Osteocyte (in vitro differentiated cells): ENCODE measurements at places on chromosomes 7 and 10. TPM values are rescaled to one million over a fixed set of nuclear protein-coding genes. Genes with fewer than 3 reads are reported as not detected.

Gene RET
- total RNA-seq: 0.43 and 1.1 TPM in 2 replicates

Gene ZP3
- total RNA-seq: 0.51 TPM in 1 of 2 replicates, not detected in the other

Gene ITIH5
- total RNA-seq: 0.35 and 0.39 TPM in 2 replicates

Gene FGFR2
- 8.0 and 10.3 TPM in 2 replicates for total RNA-seq

Gene EPDR1
- total RNA-seq: 14.6 and 16.6 TPM in 2 replicates

Gene NUDT13
- 2.8 and 3.2 TPM in 2 replicates for total RNA-seq

GRCh38 chr7:143256932-143257331, 6.3 kb upstream of the GSTK1 start:
- DNase-seq: no peak

GRCh38 chr7:83267141-83267631, 104.5 kb upstream of the PCLO start:
- DNase-seq: no peak

DNA sequence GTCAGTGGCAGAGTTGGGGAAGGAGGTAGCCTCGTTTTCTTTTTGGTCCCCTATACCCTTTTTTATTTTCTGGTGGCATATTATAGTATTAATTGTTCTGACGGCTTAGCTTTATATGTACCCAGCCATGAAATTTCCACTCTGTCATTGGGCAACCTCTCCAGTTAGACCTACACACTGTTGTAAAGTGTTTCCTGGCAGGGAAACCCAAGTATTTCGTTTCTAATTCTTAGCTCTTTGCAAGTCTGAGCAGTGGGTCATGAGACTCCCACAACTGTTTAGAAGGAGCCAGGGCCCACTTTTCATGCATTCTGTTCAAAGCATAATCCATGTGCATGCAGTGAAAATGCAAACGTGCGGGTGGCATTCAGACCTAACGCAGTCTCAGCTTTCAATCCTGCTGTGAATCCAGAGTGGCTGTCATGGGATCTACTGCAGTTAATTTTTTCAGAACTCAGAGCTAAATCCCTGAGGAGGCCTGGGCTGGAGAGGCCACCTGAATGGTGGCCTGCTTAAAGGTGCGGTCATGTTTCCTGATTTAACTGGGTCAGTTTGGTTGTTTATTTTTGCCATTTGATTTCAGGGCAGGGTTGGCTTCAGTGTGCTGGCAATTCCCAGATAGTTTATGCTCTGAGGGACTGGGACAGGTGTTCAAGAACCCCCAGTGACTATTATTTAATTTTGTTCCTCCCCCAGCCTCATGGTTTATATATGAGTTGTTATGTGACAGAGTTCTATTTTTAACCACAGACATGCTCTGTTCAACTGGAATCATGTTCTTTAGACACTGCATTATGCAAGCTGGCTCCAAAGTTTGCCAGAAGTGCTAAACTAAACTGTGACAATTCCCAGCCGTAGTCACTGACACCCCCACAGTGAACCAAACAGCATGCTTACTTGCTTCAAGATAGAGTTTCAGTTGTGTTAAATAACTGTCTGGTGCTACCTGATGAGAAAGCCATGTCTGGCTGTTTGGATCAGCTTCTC, 27.4 kb upstream of the SYPL1 start:
- DNase-seq: no peak

DNA sequence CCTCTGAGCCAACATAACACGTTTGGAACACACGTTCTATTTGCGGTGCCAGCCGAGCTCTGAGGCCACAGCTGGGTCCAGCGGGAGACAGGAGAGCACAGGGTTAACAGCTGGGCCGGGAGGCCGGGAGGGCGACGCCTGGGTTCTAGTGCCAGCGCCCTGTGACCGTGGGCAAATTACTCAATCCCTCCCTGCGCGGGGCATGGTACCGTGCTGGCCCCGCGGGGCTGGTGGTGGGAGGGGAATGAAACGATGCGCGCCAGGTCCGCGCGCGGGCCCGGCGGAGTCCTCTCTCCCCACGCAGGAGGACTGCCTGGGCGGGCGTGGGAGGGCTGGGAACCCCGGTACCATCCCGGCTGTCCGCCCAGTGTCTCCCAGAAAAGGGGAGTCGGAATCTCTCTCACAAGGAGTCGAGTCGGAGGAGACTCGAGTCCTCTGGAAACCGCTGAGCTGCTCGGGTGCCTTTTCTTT, 30.4 kb downstream of the LEP start:
- DNase-seq: no peak

DNA sequence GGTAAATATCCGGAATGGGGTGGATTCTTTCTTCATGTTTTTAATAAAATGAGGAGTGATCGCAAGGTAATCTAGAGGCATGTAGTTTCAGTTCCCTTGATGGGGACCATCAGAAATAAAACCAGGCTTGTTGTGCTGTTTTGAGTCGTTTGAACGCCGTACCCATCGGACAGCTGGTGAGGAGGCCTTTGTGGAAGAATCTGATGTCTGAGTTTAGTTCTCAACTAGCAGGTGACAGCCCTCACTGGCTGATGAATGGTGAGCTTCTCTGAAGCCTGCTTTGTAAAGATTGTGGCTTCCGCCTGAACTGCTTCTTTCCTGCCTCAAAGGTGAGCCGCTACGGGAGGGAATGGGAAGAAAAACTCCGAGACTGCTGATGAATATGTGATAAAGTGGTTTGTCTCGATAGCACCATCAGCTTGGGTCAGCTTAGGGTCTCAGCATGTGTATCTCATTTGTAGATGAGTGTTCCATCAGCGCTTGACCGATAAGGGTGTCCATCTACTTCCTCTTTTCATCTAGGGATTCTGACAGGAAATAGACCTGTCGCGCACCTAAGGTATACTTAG, 977 bp downstream of the TMEM248 start:
- no peak for DNase-seq

DNA sequence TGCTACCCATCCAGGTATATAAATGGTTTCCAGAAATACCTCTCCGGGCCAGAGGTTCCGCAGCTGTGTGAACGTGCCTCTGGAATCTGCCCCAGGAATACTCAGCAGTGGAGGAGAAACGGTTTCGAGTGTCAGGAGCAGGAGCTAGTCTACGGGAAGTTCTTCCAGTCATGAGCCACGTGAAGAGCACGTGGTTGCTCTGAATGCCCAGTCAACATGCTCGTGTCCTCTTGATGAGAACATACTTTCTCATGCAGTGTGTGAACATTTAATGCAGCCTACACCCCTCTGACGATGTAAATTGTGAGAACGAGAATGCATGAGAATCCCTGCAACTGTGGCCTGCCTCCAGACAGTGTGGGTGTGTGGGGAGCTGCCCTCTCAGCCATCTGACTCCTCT, 277.0 kb upstream of the SHH start:
- no peak for DNase-seq

DNA sequence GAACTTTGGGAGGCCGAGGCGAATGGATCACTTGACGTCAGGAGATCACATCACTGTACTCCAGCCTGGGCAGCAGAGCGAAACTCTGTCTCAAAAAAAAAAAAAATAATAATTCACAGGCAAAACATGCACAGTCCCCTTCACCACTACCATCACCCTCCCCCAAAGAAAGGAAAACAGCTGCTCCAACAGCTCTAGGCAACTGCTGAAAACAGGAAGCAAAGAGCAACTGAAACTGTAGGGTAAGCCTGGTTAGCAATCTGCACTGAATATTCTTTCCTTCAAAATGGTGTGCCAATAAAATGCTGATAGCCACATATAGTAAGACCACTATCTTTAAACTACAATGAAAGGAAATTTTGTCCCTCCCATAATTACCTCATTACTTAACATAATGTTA, 11.8 kb downstream of the NT5C2 start:
- DNase-seq: no peak

GRCh38 chr10:46999217-46999616, 88.0 kb downstream of the PTPN20 start:
- DNase-seq: no peak

DNA sequence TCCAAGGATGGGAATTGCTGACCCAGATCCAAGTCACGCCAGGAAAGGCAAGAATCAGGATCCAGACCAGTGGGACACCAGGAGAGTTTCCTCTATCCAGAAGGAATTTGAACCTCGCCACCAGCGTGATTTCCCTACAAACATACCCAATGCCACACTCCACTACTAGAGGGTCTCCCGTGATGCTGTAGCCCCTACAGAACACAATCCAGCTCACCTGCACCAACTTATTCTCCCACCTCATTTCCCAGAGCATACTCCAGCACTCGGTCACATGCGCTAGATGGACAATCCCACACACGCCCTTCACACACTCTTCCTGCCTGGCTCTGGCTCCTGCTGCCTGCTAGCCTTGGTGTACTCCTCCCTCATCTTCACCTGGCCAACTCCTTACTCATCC, 142.1 kb upstream of the PDE1C start:
- no peak for DNase-seq

- DNase-seq: no peak
Measured at GRCh38 chr7:48832303-48832845, 92.0 kb upstream of the CDC14C start.

GRCh38 chr7:25361863-25362262, 133.6 kb upstream of the NPVF start:
- no peak for DNase-seq

DNA sequence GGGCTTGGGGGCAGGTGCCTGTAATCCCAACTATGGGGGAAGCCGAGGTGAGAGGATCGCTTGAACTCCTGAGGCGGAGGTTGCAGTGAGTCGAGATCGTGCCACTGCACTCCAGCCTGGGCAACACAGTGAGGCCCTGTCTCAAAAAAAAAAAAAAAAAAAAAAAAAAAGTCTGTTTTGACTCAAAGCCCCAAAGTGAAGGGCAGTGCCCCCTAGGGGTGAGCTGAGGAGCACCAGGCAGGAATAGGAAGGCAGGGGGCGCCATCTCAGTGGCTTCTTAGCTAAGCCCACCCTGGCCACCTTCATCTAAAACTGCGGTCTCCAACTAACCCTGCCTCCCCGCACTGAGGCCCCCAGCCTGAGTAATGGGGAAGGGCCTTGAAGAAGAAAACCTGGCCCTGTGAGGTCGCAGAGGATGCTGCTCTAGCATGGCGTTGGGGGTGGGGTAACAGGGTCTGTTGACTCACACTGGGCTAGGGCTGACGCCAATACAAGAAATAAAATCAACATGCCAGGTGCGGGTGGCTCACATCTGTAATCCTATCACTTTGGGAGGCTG, 9.8 kb downstream of the PODXL start:
- DNase-seq: no peak

DNA sequence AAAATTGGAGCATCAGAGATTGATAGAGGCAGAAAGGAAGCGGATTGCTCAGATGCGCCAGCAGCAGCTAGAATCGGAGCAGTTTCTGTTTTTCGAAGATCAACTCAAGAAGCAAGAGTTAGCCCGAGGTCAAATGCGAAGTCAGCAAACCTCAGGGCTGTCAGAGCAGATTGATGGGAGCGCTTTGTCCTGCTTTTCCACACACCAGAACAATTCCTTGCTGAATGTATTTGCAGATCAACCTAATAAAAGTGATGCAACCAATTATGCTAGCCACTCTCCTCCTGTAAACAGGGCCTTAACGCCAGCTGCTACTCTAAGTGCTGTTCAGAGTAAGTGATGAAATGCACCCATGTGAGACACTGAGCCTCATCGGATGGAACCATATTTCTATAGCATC, 33.1 kb downstream of the STAMBPL1 start:
- no peak for DNase-seq

DNA sequence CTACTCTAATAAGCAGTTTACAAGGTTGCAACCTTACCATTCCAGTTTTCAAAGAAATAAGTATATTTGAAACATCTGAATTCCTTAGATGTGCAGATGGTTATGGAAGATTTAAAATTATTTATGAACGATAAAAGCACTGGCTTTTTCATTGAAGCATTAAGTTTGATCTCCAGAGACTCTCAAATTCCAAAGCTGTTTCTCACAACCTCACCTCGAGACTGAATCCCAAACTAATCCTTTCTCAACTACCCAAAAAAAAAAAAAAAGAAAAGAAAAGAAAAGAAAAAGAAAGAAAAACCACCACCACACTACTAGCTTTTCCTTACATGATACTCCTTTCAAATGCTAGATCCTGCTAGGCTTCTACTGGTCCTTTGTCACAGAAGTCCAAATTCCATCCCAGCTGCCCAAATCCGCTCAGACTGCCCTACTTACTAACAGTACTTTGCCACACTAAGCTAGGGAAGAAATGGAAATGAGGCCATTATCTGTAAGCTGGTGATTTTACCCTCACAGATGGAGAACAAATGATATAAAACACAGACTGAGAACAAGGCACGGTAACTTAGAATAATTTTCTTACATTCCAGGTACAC, 100.6 kb upstream of the CDK1 start:
- no peak for DNase-seq

- DNase-seq: no peak
Measured at GRCh38 chr7:134234216-134234615, 82.5 kb downstream of the SLC35B4 start.

- no peak for DNase-seq
Measured at GRCh38 chr7:77425101-77426051, 9.2 kb upstream of the GSAP start.

DNA sequence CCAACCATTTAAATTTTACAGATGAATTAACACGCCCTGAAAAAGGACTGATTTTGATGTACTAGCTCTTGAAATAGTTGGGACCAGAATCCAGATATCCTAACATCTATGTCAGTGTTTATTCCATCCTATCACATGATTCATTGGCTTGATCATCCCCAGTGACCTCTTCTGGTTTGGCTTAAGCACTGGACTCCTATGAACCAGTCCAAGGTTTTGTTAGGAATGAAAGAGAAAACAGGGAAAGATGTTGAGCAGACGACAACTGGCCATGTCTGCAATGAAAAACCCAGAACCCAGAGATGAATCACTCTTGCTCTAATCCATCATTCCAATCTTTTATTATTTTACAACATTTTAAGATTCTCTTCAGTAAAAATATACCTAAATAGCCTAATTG, 1080.9 kb downstream of the SORCS1 start:
- no peak for DNase-seq

DNA sequence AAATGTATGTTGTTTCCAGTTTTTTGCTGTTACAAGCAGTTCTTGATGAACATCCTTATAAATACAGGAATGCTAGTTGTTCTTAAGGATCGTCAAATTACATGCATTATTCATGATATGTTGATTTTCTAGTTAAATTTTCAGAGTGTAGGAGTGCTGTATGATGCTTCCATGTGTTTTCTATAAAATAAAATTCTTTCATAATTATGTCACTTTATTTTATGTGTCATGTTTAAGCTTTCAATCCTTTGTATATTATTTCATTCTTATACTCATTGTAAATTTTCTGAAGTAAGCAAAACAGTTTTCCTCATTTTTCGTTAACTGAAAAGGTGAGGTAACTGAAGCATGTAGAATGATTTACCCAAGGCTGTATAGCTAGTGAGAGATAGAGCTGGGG, 16.8 kb upstream of the MYPN start:
- no peak for DNase-seq

DNA sequence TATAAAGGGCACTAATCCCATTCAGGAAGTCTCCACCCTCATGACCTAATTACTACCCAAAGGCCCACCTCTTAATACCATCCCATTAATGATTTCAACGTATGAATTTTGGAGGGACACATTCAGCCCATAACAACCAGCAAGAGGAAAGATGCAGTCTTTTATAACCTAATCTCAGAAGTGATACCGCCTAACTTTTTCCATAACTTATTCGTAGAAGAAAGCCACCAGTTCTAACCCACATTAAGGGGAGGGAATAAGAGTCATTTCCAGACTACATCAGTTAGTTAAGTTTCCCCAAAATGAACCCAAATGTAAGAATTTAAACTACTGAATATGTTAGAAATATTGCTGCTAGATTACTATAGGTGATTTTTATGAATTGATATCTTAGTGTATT, 32.1 kb upstream of the LHFPL3 start:
- DNase-seq: no peak
